ENCODE measurements at places on chromosomes 7 and 10.

GRCh38 chr10:84101042-84101441 is 38.3 kb upstream of the GHITM start:
- DNase-seq = no peak

GRCh38 chr7:24705461-24705954 is 51.8 kb downstream of the GSDME start:
- DNase-seq = no peak

DNA sequence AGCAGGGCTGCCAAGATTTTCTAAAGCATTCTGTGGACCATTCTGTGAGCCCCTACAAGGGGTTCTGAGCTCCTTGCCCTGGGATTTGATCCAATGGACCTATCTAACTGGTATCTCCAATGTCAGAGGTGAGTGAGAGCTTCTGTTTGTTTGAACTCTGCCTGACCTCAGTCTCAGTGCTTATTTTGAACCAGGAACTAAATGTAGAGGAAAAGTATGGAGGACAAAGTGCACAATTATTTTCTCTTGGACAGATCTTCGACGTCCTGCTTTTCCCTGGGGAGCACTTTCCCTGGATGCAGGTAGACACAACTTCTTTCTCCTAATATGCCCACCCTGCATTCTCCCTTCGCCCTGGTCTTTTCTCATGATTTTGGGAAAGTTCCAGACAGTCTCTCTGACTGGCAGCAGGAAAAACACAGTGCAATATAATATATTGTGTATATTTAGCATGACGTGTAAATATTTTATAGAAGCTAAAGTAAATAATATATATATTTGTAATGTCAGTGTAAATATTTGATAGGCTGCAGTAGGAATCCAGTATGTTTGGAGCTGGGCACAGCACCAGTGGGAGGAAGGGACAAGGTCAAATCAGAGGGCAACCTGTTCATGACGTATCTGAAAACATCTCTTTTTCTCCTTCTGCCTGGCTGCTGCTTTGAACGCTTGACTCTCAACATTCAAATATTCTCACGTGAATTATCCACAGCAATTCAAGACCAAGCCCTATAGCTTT is 184.0 kb upstream of the LYZL1 start:
- no peak for DNase-seq

DNA sequence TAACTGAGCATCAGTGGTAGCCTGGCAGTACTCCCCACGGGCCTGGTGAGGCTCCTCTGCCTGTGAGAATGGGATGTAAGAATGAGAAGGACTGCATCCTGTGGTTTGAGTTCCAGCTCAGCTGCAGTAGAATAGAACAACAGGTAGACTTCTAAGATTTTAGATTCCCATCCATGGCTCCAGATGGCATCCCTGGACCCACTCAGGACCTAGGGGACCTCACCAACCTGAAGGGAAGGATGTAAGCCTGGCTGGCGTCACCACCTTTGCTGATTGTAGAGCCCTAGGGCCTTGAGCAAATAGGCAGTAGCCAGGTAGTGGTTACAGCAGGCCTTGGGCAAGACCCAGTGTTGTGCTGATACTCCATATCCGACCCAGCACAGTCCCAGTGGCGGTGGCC is 9.6 kb upstream of the AOC1 start:
- no peak for DNase-seq
